Immature natural killer cell (primary cell): ENCODE measurements at places on chromosomes 12 and 14.

GRCh38 chr12:71942259-71942658 is 3.6 kb downstream of the TPH2 start:
- no peak for DNase-seq

DNA sequence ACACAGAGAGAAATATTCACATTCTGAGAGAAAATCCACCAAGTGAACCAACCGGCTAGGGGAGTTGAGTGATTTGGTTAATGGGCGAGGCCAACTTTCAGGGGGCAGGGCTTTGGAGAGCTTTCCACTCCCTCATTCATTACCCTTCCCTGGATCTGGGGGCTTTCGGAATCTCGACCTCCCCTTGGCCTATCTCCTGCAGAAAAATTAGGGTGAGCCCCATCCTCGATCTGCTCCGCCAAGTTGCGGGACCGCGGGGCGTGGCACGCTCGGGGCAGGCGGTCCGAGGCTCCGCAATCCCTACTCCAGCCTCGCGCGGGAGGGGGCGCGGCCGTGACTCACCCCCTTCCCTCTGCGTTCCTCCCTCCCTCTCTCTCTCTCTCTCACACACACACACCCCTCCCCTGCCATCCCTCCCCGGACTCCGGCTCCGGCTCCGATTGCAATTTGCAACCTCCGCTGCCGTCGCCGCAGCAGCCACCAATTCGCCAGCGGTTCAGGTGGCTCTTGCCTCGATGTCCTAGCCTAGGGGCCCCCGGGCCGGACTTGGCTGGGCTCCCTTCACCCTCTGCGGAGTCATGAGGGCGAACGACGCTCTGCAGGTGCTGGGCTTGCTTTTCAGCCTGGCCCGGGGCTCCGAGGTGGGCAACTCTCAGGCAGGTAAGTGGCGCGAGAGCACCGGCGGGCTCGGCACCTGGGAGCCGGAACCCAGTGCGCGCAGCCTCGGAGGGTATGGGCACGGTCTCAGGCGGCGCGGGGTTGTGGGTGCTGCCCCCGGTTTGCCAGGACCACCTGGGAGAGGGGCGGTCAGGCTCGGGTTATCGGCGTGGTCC is at the start of gene ERBB3:
Gene ERBB3, plus strand, starts transcription at position 443 of the 833 bp plus-strand sequence. Its CDS starts 136 bp downstream, at position 579.
- peak; percentile 46 for DNase-seq

DNA sequence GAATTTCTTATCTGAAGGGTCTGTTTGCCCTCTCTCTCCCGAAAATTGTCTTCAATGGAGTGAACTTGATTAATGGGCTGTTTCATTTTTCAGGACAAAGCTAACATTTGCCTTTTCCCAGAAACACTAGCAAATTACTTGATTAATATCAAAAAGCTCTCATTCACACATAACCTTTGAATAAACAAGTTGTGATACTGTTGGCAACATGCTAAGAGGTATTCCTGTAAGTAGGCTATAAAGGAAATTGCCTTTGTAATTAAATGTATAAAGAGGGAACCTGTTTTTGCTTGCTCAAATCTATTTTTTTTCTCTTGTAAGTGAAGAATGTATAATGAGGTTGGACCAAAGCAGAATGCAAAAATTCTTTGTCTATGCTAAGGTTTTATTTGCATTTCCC is 457.2 kb downstream of the TMTC2 start:
- DNase-seq = no peak

DNA sequence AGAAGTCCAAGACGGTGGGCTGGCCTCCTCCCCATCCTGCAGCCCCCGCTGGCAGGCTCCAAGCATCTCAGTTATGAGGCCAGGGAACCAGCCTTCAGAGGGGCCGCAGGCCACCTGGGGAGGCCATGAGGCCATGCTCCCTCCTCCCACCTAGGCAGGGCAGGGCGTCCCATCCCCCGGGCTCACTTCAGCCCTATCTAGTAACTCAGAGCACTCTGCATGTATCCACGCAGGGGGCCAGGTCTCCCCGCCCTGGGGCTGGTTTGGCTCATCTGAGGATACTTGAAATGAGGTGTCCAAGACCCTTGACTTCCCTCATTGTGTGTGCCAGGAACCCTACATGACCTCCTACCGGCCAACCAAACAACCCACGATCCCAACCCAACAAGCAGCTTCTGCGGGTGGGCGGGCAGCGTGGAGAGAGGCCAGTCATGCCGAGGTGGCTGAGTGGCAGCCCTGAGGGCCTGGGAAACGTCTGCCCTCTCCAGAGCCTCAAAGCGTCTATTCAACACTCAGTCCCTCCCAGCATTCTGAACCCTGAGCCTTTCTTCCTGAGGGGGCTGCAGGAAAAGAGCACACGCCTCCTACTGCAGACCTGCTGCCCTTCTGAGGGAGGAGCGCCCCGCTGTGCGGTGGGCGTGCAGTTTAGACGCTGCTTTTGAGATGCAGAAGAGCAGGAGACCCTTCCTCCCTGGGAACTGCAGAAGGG is 16.8 kb downstream of the ISCA2 start:
- DNase-seq = no peak

GRCh38 chr14:36717363-36717762 is 55.7 kb downstream of the PAX9 start:
- DNase-seq = no peak

- peak; percentile 67 for DNase-seq
These were observed 4.3 kb upstream of the CD9 start for GRCh38 chr12:6195665-6196535.

- DNase-seq = no peak
These were observed 62.4 kb downstream of the PUS7L start for GRCh38 chr12:43696154-43696553.

- DNase-seq = no peak
These were observed 68.5 kb downstream of the DAO start for GRCh38 chr12:108948367-108948766.

DNA sequence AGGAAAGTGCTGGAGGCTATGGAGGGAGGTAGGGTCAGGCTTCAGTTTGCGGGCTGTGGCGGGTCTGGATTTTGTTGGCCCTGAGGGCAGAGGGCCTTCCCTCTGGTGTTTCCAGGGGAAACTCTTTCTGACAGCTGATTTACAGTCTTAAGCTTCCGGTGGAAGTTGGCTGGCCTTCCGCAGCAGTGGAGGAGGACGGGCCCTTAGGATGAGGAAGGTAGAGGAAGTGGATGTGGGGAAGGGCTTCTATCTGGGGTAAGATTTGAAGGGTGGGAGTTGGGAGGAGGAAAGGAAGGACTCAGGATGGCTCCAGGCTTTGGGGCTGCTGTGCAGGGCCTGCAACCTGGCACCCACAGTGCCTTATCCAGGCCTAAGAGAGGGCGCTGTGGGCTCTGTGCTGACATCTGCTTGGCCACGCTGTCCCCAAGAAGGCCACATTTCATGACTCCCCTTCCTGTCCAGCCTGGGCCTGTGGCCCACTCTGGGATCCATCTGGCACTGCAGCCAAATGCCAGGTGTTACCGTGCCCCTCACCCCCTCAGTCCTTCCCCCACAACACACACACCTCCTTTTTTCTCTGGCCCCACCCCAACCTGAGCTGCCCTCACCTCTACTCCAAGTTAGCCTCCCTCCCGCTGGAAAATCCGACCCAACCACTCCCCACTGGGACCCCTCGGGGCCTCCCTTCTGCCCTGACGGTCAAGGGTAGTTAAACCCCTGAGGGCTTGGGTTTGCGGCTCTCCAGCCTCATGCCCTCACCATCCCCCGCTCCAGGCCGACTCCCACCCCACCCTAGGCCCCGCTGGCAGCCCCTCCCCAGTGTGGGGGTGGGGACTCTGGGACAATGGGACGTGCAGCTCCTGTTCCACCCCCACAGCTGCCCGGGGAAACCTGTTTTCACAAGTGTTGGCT is 7.7 kb upstream of the PPP1R13B start:
- DNase-seq = no peak

DNA sequence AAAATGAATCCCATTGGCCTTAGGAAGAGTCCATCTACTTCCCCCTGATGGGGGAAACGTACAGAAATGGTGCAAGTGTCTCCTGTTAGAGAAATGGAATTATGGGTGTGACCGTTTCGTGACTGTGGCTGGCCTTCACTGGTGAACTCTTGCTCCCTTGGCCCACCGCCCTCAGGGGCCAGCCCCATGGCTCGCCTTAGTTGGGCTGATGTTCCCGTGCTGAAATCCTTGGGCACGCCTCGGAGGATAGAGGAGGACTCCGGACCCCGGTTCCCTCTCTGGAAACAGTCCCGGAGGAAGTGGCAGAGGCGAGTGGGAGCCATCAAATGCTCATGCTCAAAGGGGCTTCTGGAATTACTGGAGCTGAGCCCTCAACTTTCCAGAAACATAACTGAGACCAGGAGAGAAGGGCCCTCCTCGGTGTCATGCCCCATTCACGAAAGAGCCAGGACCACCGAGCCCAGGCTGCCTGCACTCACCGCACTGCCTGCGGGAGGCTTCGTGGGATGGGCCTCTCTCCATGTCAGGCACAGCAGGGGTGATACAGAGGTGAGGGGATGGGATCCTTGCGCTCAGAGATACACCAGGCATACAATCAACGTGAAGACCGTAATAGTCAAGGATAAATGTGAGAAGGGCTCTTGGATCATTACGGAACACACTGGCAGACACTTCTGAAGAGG is 10.1 kb upstream of the CACNA2D4 start:
- no peak for DNase-seq

DNA sequence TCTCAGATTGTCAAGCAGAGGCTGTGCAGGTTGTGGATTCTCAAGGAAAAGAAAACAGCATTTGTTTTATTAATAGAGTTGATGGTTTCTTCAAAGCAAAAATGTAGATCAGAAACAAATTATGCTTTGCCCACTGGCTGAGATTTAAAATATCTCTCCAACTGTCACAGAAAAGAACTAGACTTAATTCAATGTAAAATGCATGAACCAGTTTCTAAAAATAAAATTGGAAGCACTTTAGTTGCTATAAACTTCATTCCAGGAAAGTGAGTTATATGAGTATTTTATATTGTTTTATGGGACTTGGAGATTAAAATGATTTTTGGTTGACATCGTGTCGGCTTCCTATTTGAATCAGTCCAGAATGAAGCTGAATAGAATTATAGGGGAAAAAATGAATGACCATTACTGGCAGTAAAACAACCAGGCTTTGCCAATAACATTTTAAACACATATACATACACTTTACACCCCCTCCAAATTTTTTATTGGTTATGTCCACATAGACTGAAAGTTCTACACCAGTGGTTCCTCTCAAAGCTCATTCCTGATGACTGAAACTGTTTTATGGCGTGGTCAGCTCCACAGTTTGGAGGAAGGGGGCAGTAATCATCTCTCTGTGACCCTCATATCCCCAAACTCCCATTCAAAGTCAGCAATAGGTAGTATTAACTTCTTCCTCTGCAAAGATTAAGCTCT is 55.5 kb upstream of the DAAM1 start:
- no peak for DNase-seq

DNA sequence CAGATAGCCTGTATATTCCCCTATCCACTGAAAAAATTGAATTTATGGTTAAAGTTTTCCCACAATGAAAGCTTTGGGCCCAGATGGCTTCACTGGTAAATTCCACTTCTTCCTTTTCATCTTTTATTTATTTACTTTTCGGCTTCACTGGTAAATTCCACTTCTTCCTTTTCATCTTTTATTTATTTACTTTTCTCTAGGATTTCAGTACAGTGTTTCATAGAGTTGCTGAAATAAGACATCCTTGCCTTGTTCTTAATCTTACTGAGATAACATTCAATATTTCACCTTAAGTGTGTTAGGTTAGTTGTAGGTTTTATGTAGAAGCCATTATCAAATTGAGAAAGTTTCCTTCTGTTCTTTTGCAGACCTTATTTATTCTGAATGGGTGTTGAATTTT is 18.9 kb upstream of the KLRG1 start:
- DNase-seq = no peak

GRCh38 chr12:92556141-92556540 is 146.6 kb upstream of the PLEKHG7 start:
- peak; percentile 31 for DNase-seq

- no peak for DNase-seq
These were observed 279.3 kb downstream of the DUSP6 start for GRCh38 chr12:89073027-89073398.

- no peak for DNase-seq
These were observed 9.4 kb upstream of the SELPLG start for GRCh38 chr12:108642899-108643654.

GRCh38 chr12:89960607-89961394 is 252.2 kb upstream of the ATP2B1 start:
- no peak for DNase-seq

- DNase-seq = no peak
These were observed 14.7 kb downstream of the METTL3 start for GRCh38 chr14:21496453-21496852.

- DNase-seq = no peak
These were observed 59.8 kb upstream of the SLC38A2 start for GRCh38 chr12:46432325-46432724.

GRCh38 chr12:7937833-7938506 is 2.0 kb upstream of the SLC2A3 start:
- no peak for DNase-seq

GRCh38 chr12:88946372-88946997 is 366.2 kb upstream of the KITLG start:
- DNase-seq = no peak

- peak; percentile 22 for DNase-seq
These were observed 114.8 kb downstream of the MON2 start for GRCh38 chr12:62581288-62582064.

- DNase-seq = no peak
These were observed 30.3 kb upstream of the KCNC2 start for GRCh38 chr12:75239987-75240386.

DNA sequence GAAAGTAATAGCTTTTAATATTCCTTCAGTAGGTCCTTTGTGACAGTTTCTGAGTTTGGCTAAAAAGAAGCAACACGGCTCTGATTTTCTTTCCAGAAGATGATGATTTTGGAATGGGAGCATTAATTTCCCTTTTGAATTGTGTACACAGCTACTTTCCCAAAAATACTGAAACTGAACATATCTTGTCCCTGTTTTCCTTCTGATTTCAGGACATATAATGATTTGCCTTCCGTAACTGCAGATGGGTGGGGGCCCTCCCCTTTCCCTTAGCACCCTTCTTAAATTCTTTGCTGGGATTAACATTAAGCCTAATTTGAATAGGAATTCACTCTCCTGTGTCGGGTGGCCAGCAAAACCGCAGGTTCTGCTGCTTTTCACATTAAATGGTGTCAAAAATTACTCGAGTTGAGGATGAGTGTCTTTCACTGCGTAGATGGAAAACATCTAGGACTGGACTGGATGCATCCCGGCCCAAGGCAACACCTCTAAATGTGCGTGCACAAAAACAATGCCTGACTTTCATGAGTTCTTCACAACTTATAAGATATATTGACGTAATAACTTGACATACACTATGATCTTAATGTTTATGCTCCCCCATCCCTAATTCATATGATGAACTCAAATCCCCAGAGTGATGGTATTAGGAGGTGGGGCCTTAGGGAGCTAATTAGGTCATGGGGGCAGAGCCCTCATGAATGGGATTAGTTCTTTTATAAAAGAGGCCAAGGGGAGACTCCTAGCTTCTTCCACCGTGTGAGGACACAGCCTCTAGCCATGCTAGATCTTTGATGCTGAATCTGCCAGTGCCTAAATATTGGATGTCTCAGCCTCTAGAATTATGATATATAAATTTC is 158.1 kb downstream of the AEBP2 start:
- DNase-seq = no peak

- peak; percentile 32 for DNase-seq
These were observed 9.8 kb downstream of the CTDSP2 start for GRCh38 chr12:57836442-57837375.
